ENCODE measurements at places on chromosomes 11 and 22. TPM values are rescaled to one million over a fixed set of nuclear protein-coding genes. Genes with fewer than 3 reads are reported as not detected.

The PDGFD gene
- total RNA-seq: 19.6 TPM

The KRTAP5-10 gene
- total RNA-seq: not detected

The ANO1 gene
- 18.4 TPM for total RNA-seq

The RIMBP3C gene
- 0.08 TPM for total RNA-seq

The CHST1 gene
- total RNA-seq: 2.6 TPM

The TXNRD2 gene
- total RNA-seq: 33.3 TPM

The TMPRSS4 gene
- 0.32 TPM for total RNA-seq

The AQP11 gene
- total RNA-seq: 0.54 TPM

The XKR3 gene
- not detected for total RNA-seq

The CENATAC gene
- 15.0 TPM for total RNA-seq

The PKNOX2 gene
- 7.1 TPM for total RNA-seq

The PAMR1 gene
- total RNA-seq: 4.5 TPM

The SAA4 gene
- total RNA-seq: not detected

- peak; percentile 84 for DNase-seq
Observed at GRCh38 chr11:821512-822371, 3.0 kb downstream of the PNPLA2 start.

DNA sequence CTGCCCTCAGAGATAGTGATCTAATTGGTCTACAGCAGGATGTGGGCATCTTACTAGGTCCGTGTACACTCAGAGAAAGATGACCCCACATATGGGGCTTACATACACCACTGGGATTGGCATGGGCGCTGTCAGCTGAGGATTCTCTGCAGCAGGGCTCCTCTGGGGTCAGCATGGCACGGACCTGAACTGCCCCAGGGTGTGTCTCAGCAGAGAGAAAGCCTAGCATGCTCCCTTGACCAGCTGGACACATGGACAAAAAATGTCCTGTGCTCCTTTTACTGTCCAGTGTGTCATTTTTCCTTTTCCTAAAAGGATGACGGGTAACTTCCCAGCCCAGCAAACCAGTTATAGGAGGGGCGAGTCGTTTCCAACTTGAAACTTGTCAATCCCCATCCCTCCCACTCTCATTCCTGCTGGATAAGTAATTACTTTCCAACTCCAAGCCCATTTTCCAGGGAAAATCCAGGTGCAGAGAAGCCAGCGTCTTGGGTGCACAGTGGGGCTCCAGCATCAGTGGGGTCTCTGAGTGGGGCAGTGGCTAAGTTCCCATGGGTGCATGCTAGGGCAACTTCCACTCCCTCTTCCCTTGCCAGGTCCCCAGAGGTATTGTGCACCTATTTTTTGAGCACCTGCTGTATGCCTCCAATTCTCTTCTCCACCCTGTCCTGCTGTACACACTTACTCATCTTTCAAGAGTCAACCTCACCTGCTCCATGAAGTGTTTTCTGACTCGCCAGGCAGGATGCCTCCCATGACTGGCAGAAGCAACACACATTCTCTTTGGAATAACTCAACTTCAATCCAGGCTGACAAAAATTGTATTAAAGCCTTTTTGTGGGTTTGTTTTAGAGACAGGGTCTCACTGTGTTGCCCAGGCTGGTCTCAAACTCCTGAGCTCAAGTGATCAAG is 5.0 kb downstream of the VSTM5 start:
- no peak for DNase-seq

DNA sequence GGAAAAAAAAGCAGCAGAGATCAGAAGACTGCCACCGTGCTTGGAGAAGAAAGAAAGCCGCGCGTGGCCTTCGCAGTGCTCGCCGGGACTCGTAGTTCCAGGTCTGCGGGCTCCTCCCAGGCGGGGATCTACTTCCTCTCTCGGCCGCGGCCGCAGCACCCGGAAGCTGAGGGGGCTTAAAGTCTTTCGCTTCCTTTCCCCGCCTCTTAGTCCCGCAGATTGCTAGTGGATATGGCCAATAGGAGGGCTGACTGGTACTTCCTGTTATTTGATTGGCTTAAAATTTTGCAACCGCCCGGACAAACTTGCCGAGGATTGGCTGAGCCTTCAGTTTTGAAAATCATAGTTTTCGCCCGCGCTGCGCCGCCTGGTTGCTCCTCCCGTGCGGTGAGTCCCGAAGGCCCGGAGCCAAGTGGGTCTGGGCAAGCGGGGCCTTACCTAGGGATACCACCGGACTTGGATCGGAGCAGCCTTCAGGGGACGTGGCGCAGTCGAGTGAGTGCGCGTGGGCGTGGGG is at the start of gene INCENP:
Gene INCENP, plus strand, starts transcription at position 343 of the 517 bp plus-strand sequence. CDS start 4,151 bp downstream, outside the sequence.
- DNase-seq: peak; percentile 98

GRCh38 chr22:27554106-27554811 is 247.3 kb downstream of the MN1 start:
- DNase-seq: no peak

GRCh38 chr11:44788536-44789261 is 61.9 kb downstream of the TSPAN18 start:
- peak; percentile 38 for DNase-seq

GRCh38 chr11:76041208-76041607 is 165.1 kb downstream of the WNT11 start:
- no peak for DNase-seq

DNA sequence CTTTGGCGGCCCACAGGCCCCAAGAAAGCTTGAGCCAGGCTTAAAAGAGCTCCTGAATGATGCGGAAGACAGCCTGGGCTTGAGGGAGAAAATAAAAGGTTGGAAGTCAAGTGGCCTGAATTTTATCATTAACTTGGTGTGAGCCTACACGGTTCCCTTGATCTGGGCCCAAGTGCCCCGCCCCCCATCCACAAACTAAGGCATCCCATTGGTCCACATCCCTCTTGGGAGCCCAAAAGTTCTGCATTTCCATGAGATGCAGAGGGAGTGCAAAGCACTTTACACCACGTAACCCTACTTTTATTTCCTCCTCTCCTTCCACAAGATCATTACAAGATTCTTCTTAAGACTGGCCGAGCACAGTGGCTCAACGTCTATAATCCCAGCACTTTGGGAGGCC is 22.2 kb downstream of the LARGE1 start:
- DNase-seq: peak; percentile 20

DNA sequence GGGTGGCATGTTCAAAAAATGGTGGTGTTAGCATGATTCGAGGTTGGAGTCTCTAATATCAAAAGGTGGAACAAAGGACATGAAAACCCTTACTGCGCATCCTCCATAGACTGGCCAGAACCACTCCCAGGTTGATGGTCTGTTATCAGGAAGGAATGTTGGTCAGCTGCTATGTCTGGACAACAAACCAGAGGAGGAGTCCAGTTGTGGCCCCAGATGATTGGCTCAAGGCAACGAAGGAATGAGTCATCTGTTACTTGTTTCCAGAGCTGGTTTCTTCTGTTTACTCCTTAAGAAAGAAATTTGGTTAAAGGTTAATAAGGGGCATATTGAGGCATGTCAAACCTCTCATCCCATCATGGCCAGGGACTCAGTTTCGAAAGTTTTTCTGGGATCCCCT is 56.8 kb upstream of the GRIA4 start:
- DNase-seq: no peak

DNA sequence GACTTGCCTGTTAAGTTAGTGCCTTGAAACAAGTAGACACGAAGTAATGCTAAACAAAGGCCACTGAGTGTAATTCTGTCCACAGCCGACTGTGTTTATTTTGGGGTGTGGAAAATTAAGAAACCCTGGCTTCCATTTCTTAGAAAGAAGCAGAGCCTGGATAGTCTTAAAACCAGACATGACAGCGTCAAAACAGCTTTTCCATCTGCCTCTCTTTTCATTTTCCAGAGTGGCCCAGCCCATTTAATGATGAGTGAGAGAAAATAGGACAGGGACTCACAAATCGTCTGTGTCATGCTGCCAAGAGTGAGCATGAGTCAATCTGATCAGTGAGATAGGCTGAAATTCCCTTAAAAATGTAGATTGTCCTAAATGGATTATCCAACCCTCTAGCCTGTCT is 485.9 kb downstream of the JRKL start:
- no peak for DNase-seq

DNA sequence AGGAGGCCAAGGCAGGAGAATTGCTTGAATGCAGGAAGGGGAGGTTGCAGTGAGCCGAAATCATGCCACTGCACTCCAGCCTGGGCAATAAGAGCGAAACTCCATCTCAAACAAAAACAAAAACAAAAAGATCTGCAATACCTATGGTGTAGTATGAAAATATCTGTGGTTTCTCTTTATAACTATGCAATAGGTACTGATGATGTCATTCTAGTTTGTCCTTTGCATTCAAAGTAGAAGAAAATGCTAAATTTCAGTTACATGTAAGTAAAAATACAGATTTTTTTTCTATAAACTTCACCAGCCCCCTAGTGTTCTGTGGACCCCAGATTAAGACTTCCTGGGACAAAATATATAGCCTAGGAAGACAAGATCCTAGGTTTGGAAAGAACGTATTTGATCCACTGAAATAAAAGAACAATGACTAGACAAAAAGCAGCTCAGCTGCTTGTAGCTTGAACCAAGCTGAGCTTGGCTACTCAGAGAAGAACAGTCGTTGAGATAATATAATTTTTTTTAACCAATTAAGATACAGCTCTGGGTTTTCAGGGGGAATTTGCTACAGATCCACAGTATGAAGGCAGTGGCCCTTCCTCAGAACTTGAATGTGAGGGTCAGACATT is 2.8 kb upstream of the HBE1 start:
- no peak for DNase-seq

DNA sequence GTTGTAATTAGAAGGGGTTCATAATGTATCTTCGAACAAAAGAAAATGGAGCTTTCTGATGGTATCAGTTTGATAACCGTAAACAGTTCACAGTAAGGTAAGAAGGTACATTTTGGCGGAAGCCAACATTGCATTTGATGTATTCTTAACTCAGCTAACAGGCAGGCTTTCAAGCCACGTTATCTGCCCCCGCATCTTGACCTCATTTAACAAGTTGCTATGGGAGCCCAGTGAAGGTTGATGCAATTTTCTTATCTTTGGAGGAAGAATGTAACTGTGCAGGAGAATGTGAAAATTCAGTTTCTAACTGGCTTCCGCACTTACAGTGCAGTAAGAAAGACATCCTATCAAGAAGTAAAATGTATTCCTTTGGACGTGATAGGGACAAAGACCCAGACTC is 110.6 kb downstream of the ETS1 start:
- no peak for DNase-seq

GRCh38 chr11:119571311-119571710 is 148.3 kb upstream of the THY1 start:
- DNase-seq: no peak

- peak; percentile 57 for DNase-seq
Observed at GRCh38 chr11:134361661-134362060, 29.9 kb downstream of the GLB1L2 start.
